Stimulated activated CD8-positive, alpha-beta memory T cell treated with anti-CD3 and anti-CD28 coated beads, Interleukin-7, amount 100 ng/mL, for 1 hour (primary cell): ENCODE measurements at places on chromosomes 4 and X.

DNA sequence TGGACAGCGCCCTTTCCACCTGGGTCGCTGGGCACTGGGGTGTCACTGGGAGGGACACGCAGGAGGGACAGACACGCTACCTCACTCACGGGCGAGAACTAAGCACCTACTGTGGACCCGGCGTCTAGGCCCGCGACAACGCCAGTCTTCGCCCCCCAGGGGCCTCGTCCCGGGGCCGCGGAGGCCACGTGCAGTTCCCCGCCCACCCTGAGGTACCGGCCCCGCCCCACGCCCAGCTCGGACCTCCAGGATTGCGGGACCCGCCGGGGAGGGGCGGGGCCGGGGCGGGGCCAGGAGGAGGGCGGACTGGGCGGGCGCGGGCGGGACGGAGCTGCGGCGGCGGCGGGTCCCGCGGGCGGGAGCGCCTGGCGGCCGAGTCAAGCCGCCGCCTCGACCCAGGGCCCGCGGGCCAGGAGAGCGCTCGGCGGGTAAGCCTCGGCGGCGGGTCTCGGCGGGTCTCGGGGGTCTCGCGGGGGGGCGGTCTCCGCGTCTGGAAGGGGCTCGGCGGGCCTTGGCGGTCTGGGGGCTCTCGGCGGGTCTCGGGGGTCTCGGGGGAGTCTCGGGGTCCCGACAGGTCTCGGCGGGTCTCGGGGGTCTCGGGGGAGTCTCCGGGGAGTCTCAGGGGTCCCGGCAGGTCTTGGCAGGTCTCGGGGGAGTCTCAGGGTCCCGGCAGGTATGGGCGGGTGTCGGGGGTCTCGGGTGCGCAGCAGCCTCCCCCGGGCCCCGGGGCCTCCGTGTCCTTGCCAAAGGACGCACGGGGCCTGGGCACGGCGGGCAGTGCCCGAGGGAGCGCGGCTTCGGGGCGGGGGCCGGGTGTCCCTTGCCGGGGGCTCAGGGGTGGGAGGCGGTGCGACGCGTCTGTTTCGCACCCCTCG is at the start of gene SH3BP2:
Gene SH3BP2, plus strand, starts transcription at position 375 of the 875 bp plus-strand sequence. CDS start 27,533 bp downstream, outside the sequence.
- no peak for DNase-seq

DNA sequence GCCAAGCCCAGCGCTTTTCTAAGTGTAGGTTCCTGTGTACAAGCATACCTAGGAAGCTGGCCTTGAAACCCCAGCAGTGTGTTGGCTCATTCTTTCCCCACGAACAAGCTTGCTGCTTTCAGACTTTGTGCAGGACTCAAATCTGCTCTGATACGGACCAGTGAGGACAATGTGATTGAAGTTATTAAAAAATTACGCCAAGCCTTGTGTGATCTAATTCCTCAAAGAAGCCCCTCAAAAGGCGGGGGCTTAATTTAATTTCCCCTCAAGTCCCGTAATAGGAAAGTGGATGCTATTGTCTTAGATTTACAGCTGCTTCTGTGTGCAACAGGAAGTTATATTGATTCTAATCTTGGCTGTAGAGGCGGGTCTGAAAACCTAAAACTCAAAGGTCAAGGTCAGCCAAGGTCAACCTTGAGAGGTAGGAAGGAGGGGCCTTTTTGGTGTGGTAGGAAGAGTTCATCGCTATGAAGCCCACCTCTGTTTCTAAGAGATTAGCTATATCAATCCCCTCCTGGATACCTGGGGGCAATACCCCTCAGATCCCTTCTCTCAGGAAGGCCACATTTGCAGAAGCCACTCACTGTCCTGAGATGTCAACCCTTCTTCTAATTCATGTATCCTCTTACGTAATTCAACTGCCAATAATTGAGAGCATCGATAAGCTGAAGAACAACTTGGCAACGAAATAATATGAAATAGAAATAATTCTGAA is 45.1 kb downstream of the TBC1D9 start:
- no peak for DNase-seq

- no peak for DNase-seq
Observed at GRCh38 chrX:12439416-12439815, 301.1 kb downstream of the FRMPD4 start.

- DNase-seq: no peak
Observed at GRCh38 chrX:120428309-120428708, 40.8 kb downstream of the LAMP2 start.

DNA sequence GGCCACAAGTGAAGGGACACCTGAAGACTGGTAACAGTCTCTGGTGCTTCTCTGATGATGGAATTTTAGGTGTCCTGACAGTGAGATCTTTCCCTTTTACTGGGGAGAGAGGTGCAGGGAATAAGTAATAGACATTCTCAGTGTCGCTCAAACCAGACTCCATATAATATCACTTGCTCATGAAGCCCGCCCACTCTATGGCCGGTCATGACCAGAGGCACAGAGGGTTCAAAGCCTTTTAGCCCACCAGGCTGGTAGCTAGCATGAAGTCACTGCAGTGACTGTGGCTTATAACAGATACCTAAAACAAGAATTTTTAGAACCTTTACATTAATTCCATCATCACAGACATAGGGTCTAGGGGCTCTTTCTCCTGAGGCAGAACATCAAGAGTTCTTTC is 2.9 kb downstream of the CD40LG start:
- no peak for DNase-seq

DNA sequence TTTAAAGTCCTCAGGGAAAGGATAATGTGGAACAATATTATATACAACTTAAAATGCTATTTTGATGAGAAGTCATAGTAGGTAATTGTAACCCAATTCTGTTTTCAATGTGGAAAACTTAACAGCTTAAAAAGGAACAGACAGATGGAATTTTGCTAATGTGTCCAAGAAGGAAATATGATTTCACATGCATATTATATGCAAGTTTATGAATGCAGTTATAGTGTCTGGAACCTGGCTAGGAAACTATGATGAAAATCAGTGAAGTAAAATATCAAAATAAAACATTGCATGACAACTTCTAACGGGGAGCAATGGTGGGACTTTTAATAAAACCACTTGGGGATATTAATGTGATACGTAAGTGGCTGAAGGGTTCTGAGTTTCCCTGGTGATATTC is 152.6 kb upstream of the HAND2 start:
- DNase-seq: no peak

- no peak for DNase-seq
Observed at GRCh38 chr4:126346654-126347053, 1031.9 kb downstream of the FAT4 start.

DNA sequence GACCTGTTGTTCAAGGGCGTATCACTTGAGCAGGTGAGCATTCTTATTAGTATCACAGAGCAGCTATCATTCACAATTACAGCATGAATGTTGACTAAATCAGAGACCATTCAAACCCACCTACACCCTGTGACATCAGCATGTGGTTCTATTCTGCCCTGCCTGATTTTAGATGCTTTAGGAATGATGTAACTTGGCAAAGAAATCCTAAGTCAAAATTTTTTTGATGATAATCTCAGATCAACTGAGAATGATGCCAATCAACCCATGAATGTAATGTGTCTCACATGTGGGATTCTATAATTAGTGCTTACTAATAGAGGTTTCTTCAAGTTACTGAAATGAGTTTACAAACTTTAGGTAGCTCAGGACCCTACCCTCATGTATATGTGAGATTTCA is 13.4 kb upstream of the CHIC2 start:
- no peak for DNase-seq

- DNase-seq: no peak
Observed at GRCh38 chr4:103493450-103494159, 226.2 kb downstream of the TACR3 start.

- no peak for DNase-seq
Observed at GRCh38 chr4:10054571-10055041, 33.3 kb upstream of the SLC2A9 start.

- DNase-seq: no peak
Observed at GRCh38 chrX:7953446-7953845, 26.2 kb upstream of the PNPLA4 start.

- DNase-seq: no peak
Observed at GRCh38 chrX:114924423-114924822, 93.0 kb downstream of the IL13RA2 start.

DNA sequence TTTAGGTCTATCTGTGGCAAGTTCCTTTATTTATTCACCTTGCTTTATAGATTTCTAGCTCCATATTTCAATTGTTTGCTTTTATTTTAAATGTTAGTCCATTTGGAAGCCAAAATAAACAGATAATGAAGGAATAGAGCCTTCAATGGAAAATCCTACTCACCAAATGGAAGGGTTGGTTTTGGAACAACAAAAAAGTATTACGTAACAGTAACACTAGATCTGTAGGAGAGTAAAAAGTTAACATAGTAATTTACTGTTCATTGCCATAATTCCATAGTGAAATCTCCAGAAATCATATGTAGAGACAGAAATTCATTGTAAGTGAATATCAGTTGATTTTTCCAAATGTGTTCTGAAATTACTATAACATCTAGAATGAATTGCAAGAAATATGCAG is 34.6 kb downstream of the NWD2 start:
- DNase-seq: no peak

DNA sequence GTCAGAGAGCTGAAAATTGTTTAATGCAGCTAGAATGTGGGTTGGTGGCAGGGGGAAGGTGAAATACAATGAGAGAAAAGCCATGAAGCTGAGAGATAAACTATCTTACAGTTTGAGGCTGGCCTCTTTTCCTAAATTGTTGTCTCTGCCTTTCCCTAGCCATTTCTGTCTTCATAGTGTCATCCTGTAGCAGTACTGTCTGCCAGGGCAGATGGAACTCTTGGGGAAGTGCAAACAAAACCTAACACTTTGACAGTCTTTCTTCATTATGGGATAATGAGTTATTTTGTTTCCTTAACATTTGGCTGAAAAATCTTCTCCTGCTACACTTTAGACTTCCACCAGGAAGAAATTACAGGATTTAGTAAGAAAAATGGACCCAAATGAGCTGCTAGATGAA is 197.8 kb upstream of the ARX start:
- DNase-seq: no peak

- DNase-seq: no peak
Observed at GRCh38 chrX:85139422-85139821, 104.2 kb downstream of the SATL1 start.

- DNase-seq: no peak
Observed at GRCh38 chr4:116636917-116637316, 448.5 kb downstream of the TRAM1L1 start.

- DNase-seq: peak; percentile 5
Observed at GRCh38 chrX:120213438-120214265, 37.0 kb upstream of the ZBTB33 start.

- no peak for DNase-seq
Observed at GRCh38 chr4:54742636-54743399, 85.1 kb downstream of the KIT start.

DNA sequence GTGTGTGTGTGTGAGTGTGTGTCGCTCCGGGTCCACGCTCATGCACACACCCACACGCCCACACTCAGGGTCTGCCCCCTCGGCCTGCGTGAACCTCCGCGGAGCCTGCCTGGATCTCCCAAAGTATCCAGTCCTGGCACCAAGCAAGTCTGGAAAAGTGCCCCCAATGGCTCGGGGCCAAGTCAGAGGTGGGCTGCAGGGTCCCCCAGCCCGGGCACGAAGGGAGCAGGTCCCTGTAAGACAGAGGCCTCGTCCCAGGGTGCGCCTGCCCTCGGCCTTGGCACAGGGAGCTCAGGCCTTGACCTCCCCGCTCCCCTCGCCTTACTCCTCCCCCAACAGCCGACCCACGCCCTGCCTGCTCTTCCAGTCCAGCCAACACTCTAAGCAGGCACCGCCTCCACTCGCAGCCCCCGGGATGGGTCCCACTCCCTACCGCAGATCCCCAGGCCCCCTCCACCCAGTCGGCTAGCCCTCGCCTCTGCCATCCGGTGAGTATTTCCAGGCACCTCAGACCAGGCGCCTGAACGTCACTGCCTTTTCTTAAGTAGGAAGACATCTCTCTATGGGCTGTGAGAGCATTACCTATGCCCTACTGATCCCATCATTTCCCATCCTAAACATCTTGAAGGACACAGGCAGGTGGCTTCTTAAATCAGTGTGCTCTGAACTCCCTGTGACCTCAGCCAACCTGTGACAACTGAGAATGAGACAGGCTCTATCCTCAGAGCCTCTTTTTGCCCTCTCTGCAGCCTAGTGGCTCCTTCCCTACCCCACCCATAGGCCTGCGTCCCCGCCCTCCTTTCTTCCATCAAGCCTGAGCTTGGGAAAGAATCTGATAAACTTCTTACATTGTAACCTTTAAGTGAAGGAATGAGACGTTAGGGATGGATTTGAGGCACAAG is 704 bp downstream of the FAM114A1 start:
- no peak for DNase-seq

- DNase-seq: no peak
Observed at GRCh38 chr4:54924891-54925290, 200.5 kb downstream of the KDR start.

DNA sequence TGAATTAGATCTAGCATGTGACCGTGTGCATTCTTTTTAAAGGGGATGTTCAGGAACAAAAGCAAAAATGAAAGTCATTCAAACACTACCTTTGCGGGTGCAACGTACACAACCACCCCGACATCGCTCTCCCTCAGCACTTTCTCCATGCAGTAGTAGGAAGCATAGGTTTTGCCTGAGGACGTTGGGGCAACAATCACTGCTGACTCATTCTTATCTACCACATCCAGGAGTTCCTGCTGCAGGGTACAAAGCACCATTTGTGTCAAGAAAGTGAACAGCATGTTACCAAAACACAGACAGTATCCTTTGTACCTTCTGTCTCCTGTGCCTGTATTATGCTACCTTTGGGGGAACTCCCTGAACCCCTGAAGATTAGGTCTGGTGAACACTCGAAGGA is 58.6 kb downstream of the DDX60L start:
- DNase-seq: no peak

DNA sequence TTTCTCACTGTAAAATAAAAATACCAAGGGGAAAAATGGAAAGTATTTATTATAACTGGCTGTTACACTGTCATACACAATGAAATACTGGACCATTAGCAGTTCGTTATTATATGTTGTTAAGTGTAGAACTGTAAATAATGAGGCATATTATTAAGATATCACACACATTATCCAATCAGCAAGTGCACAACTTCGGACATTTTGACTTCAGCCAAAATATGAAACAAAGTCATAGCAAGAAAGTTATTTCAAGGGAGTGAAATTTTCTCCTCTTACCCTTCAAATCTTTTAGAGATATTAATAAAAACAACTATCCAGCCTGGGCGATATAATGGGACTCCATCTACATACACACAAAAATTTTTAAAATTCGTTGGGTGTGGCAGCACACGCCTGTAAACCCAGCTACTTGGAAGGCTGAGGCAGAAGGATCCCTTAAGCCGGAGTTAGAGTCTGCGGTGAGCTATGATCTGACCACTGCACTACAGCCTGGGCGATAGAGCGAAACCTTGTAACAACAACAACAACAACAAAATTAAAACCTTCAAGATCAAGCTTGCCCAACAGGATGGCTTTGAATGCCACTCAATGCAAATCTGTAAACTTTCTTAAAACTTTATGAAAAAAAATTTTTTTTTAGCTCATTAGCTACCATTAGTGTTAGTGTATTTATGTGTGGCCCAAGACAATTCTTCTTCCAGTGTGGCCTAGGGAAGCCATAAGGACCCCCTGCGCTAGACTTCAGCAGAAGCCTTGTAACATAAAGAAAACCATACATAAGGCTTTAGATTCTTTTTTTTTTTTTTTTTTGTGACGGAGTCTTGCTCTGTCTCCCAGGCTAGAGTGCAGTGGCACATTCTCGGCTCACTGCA is 1.3 kb upstream of the CISD2 start:
- no peak for DNase-seq

GRCh38 chr4:47838445-47838844 is 578 bp upstream of the CORIN start:
- DNase-seq: no peak

GRCh38 chr4:89752932-89753598 is 83.9 kb downstream of the SNCA start:
- no peak for DNase-seq
